NCI-H1048 (cell line): ENCODE measurements at places on chromosomes 3 and 15.

DNA sequence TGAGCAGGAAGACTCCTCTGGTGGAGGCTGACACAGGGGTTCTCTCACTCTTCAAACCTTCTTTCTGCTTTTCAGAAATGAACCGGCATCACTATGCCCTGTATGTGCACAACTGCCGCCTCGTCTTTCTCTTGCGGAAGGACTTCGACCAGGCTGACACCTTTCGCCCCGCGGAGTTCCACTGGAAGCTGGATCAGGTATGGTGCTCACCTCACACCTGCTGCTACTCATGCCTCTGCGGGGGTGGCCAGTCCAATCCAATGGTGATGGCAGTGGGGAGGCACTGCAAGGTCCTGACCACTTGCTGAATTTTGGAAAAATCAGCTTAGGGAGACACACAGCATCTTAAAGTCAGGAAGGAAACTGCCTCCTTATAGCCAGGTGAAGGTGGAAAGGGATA is 211.3 kb upstream of the TRIM42 start:
- DNase-seq: no peak

DNA sequence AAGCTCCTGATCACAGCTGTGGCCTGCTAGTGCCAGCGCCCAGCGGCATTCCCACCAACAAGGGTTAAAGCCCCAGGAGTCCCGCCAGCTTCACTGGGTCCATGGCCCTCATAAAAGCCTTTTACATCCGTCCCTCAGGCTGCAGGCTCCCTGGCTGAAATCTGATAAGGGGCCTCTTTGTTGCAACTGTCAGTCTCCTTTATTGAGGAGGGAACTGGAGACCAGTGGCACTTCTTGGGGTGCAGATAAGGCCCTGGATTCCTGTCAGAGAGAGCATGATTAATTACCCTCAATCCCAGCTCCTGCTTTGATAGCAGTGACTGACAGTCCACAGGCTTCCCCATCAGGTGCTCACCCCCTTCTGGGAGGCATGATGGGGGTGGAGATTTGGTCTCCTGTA is 30.9 kb upstream of the CLK3 start:
- DNase-seq: no peak

- no peak for DNase-seq
These were observed 2.3 kb upstream of the TYRO3 start for GRCh38 chr15:41556677-41557076.

DNA sequence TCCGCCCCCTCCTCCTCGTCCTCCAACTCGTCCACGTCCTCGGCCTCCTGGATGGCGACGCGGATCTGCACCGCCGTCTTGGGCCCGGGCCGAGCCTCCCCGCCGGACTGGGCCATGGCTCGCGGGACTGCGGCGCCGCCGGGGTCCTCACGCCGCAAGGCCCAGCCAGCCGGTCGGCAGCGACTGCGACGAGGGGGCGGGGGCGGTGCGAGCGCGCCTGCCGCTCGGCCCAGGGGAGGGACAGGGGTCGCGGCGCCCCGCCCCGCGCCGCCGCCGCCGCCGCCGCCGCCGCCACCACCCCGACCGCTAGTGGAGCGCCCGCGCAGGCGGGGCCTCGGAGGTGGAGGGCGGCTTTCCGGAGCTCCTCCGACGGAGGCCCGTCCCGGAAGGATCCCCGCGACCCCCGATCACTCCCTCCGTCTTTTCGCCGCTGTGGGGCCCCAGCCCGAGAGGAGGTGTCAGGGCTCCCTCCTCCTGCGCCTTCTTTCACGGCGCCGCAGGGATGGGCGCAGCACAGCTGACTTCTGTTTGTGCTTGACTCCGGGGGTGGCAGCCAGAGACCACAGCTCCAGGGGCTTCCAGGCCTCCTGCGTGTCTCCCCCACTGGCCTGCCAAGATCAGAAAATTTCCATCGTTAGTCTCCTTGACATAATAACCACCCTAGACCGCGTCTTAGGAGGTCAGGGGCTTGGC is at the start of gene LARP6:
TSS of gene LARP6 (minus strand) at position 185 of the 693 bp plus-strand sequence. CDS start at position 116, 69 bp downstream.
- DNase-seq: no peak

DNA sequence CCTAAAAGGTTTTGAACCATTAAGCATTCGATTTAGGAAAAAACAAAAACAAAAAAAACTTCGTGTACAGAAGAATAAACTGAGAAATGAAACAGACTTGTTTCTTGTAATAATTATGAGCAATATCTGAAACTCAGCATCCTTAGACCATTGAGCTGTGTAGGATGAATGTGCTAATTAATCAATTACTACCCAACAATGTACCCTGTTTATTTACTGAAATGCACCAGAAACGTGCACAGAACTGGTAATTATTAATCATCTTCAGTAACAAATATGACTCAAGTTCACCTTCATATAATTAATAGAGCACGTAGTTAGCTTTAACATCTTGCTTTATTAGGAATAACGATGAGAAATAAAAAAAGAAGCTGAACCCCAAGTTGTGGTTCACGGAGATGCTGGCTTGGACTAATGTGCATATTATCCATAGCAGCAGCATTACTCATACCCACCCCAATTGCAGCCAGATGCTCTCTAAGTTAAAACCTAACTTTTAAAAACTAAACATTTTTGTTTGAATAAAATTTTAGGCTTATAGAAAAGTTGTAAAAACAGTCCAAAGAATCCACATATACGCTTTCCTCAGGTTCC is 10.2 kb upstream of the C15orf61 start:
- DNase-seq: no peak

GRCh38 chr3:97871801-97872524 is 50.2 kb downstream of the CRYBG3 start:
- DNase-seq: no peak

GRCh38 chr3:169931747-169932520 is 20.6 kb downstream of the SAMD7 start:
- no peak for DNase-seq

- no peak for DNase-seq
These were observed 9.8 kb upstream of the LRRC34 start for GRCh38 chr3:169822540-169822939.

- DNase-seq: no peak
These were observed 58.4 kb downstream of the IGF2BP2 start for GRCh38 chr3:185766329-185767001.

GRCh38 chr15:56805466-56806147 is 72.3 kb upstream of the ZNF280D start:
- no peak for DNase-seq

GRCh38 chr3:169771497-169772304 is 1.5 kb upstream of the MYNN start:
- peak; percentile 67 for DNase-seq

- peak; percentile 97 for DNase-seq
These were observed 2.8 kb upstream of the SMCO1 start for GRCh38 chr3:196517919-196518318.

GRCh38 chr3:66692042-66692765 is 191.4 kb upstream of the LRIG1 start:
- DNase-seq: no peak

GRCh38 chr3:43909149-43909548 is 218.4 kb downstream of the ABHD5 start:
- no peak for DNase-seq

DNA sequence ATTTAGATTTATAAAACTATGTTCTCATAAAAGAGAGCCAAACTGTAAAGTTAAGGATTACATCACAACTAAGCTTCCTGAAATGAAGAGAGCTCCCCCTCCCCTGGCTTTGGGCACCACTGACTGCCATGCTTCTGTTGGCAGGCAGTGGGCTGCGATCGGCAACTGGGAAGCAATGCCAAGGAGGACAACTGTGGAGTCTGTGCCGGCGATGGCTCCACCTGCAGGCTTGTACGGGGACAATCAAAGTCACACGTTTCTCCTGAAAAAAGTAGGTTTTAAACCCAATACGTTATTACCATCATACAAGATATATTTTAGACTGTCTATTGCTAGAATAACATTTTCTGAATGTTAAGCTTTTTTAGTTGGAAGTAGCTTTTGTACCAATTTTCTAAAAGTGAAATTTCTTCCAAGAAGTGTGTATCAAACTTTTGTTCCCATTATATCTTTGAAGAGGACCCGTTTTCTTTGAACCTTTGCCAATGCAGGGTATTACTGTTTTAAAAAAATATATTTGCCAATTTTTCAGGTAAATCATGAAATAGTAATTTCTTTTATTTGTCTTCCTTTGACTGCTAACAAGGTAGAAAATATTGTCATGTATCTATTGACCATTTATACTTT is 184.1 kb downstream of the ADAMTSL3 start:
- peak; percentile 19 for DNase-seq

GRCh38 chr3:47512416-47513124 is 942 bp downstream of the ELP6 start:
- DNase-seq: no peak

- no peak for DNase-seq
These were observed 147.7 kb downstream of the UACA start for GRCh38 chr15:70615435-70616310.

- DNase-seq: no peak
These were observed 100.6 kb downstream of the DNAJB8 start for GRCh38 chr3:128366136-128366535.

DNA sequence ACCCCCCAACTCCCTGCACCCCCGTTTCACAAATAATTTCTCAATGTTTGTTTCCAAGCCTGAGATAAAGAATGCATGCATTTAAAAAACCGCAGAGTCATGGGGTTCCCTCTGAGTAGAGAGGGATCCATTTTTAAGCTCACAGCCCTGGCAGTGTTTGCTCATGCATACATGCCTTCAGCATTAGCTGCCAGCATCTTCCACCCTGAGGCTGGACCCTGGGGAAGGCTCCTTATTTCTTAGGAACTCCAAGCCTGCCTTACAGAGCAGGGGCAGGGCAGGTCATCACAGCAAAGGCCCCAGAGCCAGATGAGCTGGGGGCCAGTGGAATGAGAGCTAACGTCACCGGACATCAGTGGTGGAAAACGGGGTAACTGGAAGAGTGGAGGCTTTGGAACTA is 31.3 kb downstream of the TLE3 start:
- DNase-seq: no peak

- DNase-seq: no peak
These were observed 24.3 kb upstream of the FLNB start for GRCh38 chr3:57983734-57984518.

- DNase-seq: no peak
These were observed 57.4 kb downstream of the TIGIT start for GRCh38 chr3:114351123-114351821.

GRCh38 chr15:43204016-43204901 is 16.6 kb downstream of the EPB42 start:
- DNase-seq: no peak

DNA sequence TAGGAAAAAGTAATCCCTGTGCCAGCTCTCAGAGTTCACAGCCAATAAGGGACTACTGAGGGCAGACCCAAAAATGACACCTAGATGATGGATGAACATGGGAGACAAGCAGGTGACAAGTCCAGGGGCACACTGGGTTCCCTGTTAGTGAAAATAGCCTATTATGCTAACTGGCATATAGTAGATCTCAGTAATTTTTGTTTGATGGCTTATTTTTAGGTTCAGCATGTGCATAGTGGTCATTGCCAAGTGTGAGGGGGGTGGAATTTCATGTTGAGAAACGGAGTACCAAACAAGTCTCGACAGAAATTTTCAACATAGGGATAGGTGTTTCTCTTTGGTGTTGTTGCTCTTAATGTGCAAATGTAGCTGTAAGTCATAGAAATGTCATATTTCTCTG is 6.4 kb upstream of the ITGB5 start:
- DNase-seq: no peak

GRCh38 chr15:37572401-37572800 is 362.0 kb upstream of the TMCO5A start:
- no peak for DNase-seq

DNA sequence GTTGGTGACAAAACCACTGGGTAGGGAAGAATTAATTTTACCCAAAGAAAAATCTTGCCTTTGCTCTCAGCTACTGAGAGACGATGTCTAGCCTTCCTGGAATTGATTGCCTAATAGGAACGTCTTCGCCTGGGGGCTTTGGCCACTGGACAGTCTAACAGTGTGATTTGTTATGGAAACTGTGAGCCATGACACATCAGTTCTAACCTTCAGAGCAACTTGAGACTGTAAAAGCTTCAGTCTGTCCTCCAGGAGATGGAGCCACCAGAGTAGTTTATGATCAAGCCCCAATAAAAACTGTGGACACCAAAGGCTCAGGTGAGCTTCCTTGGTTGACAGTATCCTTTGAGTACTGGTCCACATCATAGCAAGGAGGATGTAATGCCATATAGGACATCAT is 235.8 kb upstream of the TMCO5A start:
- no peak for DNase-seq

DNA sequence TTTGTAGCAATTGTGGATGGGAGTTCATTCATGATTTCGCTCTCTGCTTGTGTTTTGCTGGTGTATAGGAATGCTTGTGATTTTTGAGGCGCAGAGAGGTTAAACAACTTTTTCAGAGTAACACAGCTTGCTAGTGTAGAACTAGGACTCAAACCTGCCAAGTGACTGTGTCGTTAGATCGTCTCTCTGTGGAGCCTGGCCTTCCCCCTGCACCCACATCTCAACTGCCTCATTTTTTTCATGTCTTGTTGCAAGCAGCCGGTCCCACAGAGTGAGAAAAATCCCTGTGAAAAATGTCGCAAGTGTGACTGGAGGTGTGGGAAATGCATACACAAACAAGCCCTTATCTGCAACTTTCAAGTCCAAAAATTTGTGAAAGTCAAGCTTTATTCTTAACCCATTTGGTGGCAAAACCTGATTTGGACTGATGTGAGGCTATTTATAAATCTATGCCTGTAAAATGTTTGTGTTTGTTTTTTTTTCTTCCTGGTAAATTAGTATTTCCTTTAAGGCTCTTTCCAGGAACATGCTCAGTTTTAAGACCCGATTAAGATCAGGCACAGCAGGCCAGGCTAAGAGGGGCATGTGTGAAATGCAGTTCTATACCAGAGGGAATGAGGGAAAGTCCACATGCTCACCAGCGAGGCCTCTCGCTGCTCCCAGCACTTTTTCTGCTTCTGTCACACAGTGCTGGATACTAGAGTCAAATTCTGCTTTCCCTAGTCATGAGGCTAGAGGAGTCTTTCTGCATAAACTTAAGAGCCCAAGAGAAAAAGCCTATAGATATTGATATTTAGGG is 25.8 kb downstream of the ST6GAL1 start:
- no peak for DNase-seq

DNA sequence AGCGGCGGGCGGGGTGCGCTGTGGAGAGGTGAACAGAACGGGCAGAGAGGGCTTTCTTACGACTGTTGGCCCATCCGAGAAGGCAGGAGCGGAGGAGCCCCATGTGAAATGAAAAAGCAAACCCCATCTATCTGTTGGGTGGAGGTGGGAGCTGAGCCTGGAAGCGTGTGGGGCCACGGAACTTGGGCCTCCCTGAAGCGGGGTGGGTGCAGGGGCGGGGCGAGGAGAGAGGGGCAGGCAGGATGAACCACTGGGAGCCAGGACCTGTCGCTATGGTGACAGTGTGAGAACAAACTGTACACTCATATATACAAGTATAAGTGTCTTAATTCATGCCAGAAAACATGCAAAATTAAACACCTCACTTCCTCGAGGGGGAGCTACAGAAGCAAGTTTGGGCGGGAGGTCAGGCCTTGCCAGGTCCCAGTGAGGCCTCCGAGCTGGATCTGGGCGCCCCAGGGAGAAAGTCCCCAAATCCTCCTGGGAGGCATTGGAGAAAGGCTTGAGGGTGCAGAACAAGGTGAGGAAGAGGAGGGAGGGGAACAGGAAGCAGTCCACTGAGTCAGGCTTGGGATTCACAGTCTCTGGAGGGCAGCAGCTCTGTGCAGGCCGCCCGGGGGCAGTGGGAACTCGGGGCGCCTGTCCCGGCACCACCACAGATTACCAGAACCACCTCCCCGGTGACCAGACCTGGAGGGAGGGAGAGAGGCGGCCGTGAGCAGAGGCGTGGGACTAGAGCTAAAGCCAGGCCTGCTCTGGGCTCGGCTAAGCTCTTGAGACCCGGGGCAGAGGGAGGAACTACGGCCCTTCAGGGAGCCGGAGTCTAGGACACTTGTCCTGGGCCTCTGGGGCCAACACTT is 34.8 kb downstream of the RBPMS2 start:
- no peak for DNase-seq
